DMS79 (cell line): ENCODE measurements at places on chromosomes 2 and 18.

GRCh38 chr18:32542221-32542798, 71.6 kb upstream of the GAREM1 start:
- peak; percentile 35 for DNase-seq

- DNase-seq: no peak
Measured at GRCh38 chr2:68645523-68645922, 2.1 kb downstream of the PROKR1 start.

- DNase-seq: peak; percentile 78
Measured at GRCh38 chr2:216554755-216555154, 56.1 kb downstream of the RPL37A start.

DNA sequence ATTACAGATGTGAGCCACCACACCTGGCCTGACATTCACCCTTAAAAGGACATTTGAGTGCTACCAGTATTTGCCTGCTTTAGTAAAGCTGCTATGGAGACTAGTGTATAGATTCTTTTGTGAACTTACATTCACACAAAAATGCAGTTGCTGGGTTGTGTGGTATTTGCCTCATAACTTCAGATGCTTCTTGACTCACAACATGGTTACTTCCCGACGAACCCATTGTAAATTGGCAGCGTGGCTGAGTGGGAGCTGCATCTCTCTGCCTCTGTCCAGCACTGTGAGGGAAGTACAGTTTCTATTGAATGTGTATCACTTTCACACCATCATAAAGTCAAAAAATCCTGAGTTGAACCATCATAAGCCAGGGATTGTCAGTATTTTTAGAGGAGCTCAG, 56.9 kb downstream of the RRM2 start:
- no peak for DNase-seq

GRCh38 chr18:7566567-7567473, at the start of gene PTPRM:
Gene PTPRM, plus strand, starts transcription at chr18:7567316. Its CDS starts 503 bp downstream, at chr18:7567819.
- DNase-seq: no peak

GRCh38 chr2:213177679-213178078, 26.3 kb upstream of the IKZF2 start:
- no peak for DNase-seq

- DNase-seq: no peak
Measured at GRCh38 chr2:70574109-70574508, 20.5 kb upstream of the TGFA start.

DNA sequence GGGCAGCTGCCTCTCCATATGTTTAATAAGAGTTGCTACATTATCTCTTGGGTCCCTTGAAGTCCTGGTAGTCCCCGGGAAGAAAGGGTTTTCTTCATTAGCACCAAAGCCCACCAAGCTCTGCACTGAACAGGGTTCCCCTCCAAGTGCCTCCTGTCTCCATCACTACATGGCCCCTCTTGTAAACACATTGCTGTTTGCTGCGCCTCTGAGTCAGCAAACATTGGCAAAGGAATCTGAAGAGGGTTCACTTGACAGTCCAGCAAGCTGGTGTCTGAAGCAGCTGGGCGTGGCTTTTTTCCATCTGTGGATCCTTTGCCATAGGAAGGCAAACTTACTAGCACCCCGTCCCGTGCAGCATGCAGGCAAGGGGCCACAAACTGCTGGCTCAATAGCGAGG, 82.8 kb downstream of the TEX51 start:
- no peak for DNase-seq

DNA sequence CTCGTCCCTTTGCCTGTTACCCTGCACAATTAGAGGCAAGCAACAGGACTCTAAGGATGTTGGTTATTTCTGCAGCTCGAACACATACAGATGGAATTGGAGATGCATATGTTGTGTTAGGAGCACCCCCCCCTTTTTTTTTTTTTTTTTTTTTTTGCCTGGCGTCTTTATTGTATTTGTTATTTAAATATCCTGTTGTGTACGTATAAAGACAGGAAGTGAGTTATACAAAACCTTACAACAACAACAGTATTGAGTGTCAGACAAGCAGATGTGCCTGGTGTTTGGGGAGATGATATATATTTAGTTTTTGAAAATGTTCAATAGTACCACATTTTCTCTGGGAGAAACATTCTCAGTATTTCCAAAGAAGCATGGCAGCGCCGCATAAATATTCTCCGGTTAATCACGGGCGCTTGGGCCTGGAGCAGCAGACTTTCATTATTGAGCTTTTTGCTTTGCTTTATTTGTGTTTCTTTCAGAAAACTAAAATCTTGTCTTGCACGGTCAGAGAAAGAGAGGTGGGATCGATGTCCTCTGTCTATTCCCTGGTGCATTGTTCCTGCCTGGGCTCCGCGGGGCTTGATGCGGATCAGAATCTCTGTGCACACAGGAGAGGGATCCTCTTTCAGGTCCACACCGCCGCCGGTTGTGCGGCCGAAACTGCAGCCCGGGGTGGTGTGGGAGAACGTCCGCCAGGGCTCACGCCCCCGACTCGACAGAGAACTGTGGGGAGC, 23.2 kb upstream of the ZNF516 start:
- no peak for DNase-seq

- no peak for DNase-seq
Measured at GRCh38 chr18:63373161-63373560, 6.2 kb upstream of the KDSR start.

DNA sequence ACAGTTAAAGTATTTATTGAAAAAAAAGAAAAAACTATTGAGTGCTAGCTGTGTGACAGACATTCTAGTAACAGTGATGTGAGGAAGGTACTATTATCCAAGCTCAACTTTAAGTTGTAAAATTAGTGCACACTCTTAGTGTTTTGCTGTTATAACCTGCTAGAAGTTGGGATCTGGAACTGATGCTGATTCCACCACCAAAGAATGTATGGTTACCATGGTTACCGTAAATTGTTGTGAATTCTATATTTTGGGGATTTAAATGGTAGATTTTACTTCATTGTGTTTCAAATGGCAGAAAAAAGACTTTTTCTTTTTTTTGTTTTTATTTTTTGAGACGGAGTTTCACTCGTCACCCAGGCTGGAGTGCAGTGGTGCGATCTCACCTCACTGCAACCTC, 5.3 kb downstream of the AGFG1 start:
- no peak for DNase-seq

- DNase-seq: no peak
Measured at GRCh38 chr2:41955316-41956043, 92.3 kb upstream of the PKDCC start.

DNA sequence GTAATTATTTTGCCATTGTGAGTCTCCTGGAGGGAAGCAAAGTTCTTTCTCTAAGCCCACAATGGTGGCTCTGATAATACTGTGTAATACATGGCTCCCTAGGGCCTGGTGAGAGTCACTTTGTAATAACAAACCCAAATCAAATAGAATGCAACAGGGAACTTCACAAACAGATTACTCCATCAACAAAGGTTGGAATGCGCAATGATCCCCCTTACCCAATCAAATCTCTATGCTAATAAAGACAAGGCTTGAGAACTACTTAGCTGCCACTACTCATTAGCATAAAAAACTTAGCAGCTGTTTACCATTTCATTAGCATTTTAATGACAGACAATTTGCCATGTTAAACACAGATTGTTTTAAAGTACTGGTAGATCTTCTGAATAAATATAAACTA, 285.6 kb upstream of the SESTD1 start:
- DNase-seq: no peak
